ENCODE measurements at places on chromosomes 11 and 22. TPM values are rescaled to one million over a fixed set of nuclear protein-coding genes. Genes with fewer than 3 reads are reported as not detected.

DNA sequence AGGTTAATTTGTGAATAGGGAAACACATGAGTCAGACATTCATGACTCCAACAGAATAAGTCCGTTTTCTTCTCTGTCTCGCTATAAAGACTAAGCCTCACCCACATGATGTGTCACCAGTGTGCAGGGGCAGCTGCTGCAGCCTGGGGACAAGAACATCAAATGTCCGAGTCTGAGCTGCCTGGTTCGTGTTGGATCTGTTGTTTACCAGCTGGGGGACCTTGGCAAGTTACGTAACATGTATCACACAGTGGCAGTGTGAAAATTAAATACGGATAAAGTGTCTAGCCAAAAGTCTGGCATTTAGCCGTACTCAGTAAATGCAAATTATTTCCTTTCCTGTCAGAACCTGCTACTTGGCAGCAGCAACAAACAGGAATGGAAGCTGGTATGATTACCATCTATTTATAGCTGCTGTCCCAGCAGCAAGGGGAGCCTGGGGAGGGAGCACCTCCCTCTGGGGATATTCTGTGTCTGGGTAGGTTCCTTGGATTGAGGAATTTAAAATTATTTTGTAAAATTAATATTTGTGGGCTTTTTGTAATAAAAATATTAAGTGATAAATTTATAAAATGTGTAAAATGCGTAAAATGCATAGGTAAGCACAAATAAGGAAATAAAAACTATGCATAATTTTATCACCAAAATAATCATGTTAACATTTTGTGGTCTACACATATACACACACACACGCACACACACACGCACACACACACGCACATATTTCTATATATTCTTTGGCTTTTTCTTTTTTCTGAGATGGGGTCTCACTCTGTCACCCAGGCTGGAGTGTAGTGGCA lies 1.3 kb upstream of the CLDN25 start:
- DNase-seq, result peak; percentile 91

- peak; percentile 85 for DNase-seq
These were observed at the start of gene CHCHD10 for GRCh38 chr22:23767673-23768548. Gene CHCHD10 (minus strand): TSS chr22:23767972. CDS start chr22:23767874, 98 bp downstream.

- no peak for DNase-seq
These were observed 5.8 kb upstream of the PAMR1 start for GRCh38 chr11:35531246-35531645.

STX5 gene
- 49.0 TPM for total RNA-seq

LUZP2 gene
- total RNA-seq, result not detected

Data from G401 (cell line).